MCF 10A (cell line): ENCODE measurements at places on chromosomes 2 and 18.

GRCh38 chr2:88707003-88707402 lies 15.5 kb downstream of the RPIA start:
- no peak for DNase-seq

DNA sequence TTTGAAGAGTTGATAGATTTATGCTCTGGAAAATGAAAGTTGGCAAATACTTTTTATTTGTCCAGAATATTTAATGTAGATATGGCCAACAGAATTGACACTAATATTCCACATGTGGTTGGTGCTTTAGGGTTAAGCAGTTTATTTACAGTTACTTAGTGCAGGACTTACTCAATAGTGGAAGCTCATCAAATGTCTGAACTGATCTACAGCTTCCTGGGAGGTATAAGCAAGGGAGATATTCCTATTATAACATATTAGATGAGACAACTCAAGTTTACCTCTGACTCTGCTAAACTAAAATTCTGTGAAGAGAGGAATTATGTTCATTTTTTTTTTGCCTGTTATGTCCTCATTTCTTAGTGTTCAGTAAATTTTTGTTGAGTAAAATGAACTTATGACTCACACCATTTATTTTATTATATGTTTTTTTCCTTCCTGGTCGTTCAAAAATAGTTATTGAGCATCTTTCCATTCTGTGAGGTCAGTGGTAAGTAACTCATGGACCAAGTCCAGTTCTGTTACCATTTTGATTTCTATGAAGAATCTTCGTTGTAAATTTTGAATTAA lies 13.6 kb downstream of the ABI2 start:
- DNase-seq: peak; percentile 11

- DNase-seq: no peak
These were observed 326.2 kb downstream of the EN1 start for GRCh38 chr2:118521272-118521671.

DNA sequence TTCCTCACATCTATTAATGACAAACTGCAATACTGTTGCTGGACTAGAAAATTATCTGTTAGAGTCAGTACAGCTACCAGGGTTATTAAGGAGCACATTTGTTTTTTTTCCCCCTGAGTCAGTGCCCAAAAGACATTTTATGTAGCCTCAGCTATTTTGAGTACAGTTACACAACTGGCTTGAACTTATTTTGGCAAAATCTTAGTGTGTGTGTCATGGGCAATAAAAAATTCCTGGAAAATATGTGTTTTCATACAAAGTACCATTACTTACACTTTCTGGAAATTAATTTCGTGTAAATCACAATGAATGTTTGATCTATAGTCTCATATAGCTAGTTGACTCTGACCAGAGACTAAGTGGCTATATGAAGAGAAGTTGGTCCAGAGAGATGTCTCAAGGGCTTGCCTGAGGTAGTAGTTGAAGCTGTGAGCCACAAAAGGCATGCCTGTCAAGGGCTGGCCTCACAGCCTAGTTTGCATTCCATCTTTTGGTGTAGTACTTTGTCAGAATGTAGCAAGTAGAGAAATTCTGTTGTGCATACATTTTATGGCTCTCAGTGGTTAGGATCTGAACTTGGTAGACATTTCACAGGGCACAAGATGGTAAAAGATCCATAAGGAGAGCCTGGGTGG lies 283.4 kb downstream of the MTX2 start:
- peak; percentile 66 for DNase-seq

DNA sequence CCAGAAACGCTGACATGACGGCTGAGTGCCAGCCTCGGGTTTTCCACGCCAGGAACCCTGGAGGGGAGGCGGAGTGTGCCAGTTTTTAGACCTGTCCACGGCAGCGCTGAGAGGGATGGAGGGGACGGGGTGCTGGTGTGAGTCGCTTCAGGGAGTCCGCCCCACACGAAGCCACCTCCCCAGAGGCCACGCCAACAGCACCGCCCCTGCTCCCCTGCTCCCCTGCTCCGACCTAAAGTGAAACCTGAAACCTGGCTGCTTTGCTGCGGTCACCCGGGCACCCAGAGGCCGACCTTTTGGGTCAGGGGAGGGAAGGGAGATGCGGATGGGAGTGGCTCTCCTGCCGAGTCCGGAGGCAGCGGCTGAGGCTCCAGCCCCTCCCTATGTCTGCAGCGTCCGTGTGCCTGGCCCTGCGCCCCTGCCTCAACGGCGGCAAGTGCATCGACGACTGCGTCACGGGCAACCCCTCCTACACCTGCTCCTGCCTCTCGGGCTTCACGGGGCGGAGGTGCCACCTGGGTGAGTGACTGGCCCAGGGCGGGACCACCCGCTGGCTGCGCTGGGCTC lies 38.1 kb downstream of the SNED1 start:
- peak; percentile 50 for DNase-seq

DNA sequence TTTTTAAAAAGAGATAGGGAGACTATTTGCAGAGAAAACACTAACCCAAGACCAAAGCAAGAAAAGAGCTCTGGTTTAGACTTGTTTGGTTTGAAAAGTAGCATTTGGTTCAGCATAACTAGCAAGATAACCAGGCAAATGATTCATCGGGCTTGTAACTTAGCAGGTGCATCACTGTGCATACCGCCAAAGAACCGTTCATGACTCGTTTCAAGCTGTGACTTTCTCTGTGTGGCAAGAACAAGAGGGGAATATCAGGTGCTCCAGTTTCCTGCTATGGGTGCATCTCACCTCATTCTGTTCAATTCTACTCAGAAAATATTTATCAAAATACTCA lies 244.9 kb downstream of the ETAA1 start:
- no peak for DNase-seq

GRCh38 chr2:75055820-75056675 lies 97.6 kb downstream of the POLE4 start:
- DNase-seq: no peak

- DNase-seq: no peak
These were observed 37.3 kb upstream of the ACAA2 start for GRCh38 chr18:49850636-49851035.

GRCh38 chr2:189254268-189254883 lies 74.8 kb upstream of the COL5A2 start:
- peak; percentile 89 for DNase-seq

DNA sequence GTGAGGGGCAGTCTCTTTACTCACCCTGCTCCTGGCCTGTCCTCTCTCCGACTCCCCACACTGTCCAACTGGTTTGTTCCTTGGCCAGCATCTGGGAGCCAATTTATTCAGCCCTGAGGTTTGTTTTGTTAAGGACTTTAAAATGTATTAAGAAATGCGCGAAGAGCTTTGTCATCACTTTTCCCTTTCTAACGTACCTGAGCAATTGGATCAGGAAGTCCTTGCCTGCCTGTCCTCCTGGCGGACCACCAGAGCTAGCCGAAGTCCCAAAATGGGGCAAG lies 164.7 kb upstream of the MSH6 start:
- DNase-seq: no peak

DNA sequence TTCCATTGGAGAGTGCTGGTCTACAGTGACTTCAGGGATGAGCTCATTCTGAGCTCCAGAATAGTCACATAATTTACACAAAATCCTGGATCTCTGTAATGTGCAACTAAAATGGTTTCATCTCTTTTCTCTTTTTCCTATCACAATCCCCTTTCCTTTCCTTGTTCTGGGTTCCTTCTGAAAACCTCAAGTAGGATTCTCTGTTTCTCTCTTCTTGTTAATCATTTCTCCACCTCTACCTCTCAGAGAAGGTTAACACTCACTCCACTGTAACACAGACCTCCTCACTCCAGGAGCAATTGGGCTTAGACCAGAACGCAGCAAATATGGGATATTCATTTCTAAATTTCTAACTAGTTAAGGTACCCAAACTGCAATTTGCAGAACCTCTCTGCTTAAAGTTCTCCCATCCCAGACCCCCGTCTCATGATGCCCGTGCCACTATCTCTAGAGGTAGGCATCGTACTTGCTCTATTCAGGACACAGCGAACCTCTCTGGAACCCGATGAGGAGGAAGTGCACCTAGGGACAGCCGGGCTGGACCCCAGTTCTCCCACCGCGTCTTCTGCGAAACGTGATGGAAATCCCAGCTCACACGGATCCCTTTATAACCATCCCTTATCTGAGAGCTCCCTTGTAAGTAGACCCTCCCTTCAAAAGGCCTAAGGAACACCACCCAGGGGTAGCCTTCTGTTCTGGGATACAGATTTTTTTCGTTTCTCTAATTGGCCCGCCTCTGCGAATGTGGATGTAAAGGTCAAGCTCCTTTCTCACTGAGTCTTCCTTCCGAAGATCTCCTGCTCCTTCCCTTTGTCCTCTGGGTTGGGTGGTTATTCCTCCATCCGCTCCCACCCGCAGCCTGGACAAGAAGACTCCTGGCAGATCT lies 1.3 kb downstream of the FOXI3 start:
- no peak for DNase-seq

GRCh38 chr2:27069961-27070618 lies 1.4 kb downstream of the OST4 start:
- DNase-seq: no peak

- DNase-seq: no peak
These were observed 819.5 kb downstream of the BCL11A start for GRCh38 chr2:59733970-59734369.

- no peak for DNase-seq
These were observed 86.4 kb downstream of the DGKD start for GRCh38 chr2:233440714-233441113.

DNA sequence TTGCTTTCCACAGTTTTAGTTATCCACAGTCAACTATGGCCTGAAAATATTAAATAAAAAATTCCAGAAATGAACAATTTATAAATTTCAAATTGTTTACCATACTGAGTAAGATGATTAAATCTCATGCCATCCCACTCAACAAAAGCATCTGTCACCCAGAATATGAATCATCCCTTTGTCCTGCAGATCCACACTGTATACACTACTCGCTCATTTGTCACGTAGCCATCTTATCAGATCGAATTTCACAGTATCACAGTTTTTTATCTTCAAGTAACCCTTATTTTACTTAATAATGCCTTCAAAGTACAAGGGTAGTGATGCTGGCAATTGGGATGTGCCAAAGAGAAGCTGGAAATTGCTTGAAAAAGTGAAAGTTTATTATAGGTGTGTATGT lies 291.8 kb upstream of the LRATD1 start:
- peak; percentile 11 for DNase-seq

DNA sequence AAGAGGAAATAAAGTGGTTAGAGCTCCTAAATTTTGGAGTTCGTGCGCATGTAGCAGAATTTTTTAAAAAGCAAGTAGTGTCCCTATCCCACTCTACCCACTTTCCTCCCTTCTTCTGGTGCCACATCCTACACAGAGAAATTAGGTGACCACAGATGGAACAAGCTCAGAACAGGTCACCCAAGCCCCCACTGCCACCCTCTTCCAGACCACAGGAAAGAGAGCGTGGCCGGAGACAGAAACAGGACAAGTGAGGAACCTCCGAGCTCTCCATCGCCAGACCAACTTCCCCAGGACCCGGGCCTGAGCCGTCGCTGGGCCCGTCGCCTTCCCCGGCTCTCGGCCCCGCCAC lies 433 bp downstream of the NPC1 start:
- DNase-seq: no peak

- DNase-seq: no peak
These were observed 17.1 kb upstream of the IL1R2 start for GRCh38 chr2:101974663-101975062.

- DNase-seq: peak; percentile 66
These were observed 18.8 kb upstream of the MRPL33 start for GRCh38 chr2:27752551-27753237.

DNA sequence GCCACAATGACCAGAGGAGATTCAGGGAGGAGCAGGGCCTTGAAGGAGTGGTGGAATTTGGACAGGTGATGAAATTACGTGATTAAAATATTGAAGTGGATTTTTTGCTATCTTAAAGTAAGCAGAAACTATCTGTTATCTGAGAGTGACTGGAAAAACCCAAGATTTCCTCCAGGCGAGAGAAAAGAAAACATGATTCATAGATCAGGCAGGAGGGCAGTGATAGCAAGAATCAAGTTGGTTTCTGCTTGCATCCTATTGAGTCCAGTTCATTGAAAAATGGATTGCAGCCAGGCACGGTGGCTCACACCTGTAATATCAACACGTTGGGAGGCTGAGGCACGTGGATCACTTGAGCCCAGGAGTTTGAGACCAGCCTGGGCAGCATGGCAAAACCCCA lies 127.8 kb downstream of the NXPH2 start:
- no peak for DNase-seq

DNA sequence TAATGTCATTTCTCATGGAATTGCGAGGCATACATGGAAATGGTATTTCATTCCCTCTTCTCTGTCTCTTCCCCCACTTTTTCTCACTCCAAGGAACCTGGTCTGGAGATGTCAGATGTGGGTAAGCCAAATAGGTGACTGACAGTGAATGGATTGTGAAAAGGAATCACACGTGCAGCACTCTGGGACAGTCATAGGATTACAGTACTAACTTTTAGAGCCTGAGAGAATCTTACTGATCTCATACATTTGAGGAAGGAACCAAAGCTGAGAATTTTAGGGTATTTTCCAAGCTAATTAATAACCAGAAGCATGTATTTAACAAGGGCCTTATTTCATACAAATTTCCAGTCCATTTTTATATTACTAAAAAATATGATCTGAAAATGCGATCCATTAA lies 58.1 kb upstream of the ERBB4 start:
- no peak for DNase-seq

DNA sequence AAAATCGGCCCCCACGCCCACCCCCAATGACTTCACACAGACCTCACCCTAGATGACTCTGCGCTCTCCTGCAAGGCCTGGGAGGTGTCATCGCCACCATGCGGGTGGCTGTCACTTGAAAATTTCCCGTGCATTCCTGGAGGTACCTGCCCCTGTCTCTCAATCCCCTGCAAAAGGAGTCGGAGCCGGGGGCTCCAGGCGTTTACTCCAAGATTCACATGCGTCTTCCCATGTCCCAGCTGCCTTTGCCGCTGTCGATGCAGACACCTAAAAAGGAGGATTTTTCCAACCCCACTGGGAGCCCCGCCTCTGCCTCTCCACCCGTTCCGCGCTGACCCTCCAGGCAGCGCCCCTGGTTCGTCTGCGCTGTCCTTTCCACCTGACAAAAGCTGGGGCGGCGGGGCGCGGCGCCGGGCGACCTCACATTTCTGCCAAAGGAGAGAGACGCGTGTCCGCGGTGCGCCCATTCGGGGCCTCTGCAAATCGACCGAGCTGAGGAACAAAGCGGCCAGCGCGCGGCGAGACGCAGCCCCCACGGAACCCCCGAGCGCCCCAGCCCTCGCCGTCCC lies 667 bp downstream of the REEP1 start:
- no peak for DNase-seq

GRCh38 chr2:112001942-112002341 lies 53.1 kb upstream of the TMEM87B start:
- DNase-seq: no peak

DNA sequence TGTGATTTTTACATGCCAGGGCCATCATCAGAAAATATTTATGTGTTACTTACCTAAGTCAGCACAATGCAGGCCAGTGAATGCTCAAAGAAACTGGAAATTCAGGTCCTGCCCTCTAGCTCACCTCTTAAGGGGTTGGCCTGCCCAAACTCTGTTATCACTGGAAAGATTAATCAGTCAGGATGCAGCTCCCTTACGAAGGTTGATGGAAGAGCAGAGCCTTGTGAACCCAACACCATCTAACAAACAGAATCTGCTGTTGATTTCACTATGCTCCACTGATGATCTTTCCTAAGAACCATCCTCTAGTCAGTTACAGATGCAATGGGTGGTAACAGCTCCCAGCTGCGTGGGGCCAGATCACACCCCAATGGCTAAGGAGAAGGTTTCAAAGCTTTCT lies 38.2 kb downstream of the SOX11 start:
- no peak for DNase-seq
